Kidney epithelial cell (primary cell): ENCODE measurements at places on chromosomes 16 and 17. TPM values are rescaled to one million over a fixed set of nuclear protein-coding genes. Genes with fewer than 3 reads are reported as not detected.

The MSI2 gene
- 30.5 and 33.8 TPM in 2 replicates for total RNA-seq

The CHRNE gene
- total RNA-seq: 2.0 and 2.7 TPM in 2 replicates

The TMEM204 gene
- total RNA-seq: 1.2 and 4.0 TPM in 2 replicates

The SYCE1L gene
- 3.4 and 7.5 TPM in 2 replicates for total RNA-seq

The KRT33B gene
- 0.17 TPM in 1 of 2 replicates, not detected in the other for total RNA-seq

The ALOX15 gene
- not detected in 2 replicates for total RNA-seq

The SAMD14 gene
- total RNA-seq: 13.3 and 14.7 TPM in 2 replicates

The CCL4L2 gene
- total RNA-seq: not detected in 2 replicates

The SCPEP1 gene
- 23.7 and 24.8 TPM in 2 replicates for total RNA-seq

DNA sequence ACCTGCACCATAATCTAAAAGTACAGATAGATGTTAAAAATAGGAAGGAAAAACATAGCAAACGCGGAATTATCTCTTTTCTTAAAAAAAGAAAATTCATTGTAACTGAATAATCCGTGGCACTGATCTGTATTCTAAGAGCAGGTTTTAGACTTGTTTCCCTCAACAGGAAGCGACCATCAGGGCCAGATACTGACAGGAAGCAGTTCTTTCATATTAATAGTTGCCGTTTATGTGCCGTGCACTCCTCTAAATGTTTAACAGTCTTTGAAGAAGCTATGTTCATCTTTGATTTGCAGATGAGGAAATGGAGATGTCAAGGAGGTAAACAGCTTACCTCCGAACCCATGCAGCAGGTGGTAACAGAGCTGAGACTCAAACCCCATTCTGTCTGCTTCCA is 23.6 kb downstream of the DYNLRB2 start:
- DNase-seq: no peak

DNA sequence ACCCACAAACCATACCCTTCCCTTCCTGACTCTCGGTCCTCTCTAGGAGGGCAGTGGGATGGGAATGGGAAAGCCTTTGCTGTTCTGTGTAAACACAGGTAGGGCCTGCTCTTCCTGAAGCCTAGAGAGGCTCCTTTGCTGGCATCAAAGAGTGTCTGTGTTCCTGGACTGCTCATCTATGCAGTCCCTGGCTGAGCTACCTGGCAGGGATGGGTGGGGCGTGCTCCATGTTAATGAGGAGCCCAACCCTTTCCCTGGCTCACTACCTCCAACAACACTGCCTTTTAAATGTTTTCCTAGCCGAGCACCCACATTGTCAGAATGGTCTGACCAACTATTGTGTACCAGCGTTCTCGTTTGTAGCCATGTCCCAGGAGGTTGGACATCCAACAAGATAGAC is 26.6 kb upstream of the NAGLU start:
- no peak for DNase-seq

DNA sequence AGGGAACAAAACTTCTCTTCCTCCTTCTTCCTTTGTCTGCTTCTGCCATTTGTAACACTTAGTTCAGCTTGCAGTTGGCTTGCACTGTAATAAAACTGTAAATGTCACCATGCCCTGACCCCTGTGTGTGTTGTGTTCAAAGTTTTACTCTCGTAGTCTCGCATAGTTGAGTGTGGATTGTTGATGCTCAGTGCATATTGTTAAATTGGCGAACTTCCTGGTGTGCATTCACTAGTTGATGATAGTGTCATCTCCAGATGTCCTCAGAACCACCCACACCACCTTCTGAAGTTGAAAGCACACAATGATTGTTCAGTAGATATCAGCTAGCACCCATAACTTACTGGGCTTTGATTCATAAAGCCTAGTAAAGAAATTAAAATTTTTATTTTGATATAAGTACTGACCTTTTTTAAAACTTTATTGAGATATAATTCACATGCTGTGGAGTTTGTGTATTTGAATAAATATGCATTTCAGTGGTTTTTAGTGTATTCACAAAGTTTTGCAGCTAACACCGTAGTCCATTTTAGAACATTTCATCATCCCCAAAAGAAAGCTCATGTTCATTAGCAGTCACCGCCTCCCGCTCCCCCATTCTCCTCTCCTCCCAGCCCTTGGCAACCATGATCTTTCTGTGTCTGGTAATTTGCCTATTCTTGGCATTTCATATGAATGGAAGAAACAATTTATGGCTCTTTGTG is 25.0 kb downstream of the USP10 start:
- no peak for DNase-seq

DNA sequence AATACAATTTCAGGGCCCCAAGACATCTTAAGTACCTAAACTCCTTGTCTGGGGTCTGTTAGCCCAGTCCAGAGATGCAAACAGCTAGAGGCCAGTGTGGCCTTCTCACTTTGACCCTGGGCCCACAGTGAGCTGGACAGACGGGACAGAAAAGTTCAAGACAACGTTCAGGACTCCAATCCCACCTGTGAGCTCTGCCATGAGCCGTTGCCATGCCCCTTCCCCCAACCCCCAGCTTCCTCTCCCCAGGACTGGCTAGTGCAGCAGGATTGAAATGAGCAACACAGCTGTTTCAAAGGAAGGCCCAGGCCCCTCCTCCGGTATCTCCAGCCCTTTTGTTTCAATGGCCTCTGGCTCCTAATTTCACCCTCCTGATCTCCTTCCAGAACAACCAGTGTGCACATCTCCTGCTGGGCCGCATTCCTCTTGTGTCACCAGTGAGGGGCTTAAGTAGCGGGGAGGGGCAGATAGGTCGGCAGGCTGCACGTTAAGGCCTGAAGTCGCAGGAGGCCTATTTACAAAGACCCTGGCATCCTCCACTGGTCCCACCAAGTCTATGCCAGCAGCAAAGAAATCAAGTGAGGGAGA is 11.3 kb downstream of the AXIN2 start:
- DNase-seq: no peak

GRCh38 chr16:83966153-83966696 is 1.8 kb upstream of the NECAB2 start:
- no peak for DNase-seq

DNA sequence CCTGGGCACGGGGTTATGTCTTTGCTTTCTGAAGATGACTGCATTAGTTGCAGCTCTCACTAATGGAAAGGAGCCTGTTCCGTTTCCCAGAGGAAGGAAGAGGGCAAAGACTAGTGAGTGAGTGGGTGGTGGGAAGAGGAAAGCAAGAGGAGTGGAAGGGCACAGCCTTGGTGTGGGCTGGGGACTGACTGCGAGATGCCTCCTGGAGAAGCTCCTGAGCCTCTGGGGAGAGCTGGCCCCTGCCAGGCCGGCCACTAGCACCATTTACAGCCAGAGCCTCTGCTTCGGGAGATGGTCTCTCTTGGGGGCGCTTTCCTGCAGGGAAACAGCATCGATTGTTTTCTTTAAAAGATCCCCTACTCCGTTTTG is 825 bp upstream of the RHBDL3 start:
- no peak for DNase-seq

- no peak for DNase-seq
These were observed 84.7 kb downstream of the LMF1 start for GRCh38 chr16:886084-886543.

DNA sequence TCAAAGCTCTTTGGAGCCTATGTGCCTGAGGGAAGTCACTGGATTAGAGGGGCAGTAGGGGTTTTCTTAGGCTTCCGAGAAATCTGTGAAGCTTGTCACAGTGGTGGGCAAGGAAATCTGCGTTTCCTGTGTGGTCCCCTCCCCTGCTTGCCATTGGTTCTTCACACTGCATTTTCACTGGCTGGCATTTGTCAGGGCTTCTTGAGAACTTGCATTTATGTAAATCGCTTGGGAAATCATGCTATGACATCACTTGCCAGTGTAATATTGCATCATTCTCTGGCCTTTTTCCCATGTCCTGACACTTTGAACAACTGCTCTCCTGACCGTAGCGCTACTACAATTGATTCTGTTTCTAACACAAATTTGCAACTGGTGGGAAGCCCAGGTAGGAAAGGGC is 1.8 kb downstream of the CACNG3 start:
- no peak for DNase-seq

DNA sequence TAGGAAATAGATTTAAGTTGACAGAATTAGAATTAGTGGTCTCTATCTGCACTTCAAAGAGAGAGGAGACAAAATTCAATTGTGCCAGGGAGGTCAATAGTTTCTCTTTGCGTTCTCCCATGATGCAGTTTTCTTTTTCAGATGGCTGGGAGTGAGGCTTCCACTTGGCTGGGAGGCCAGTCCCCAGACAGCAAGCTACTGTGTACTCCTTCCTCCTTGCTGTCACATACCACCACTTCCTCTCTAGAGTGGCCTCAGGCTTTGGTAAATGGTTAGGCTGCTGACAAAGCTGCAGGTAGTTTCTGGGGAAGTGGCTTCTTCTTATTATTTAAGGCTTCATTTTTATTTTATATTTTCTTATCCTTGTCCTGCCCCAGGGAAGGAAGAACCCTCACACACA is 106.2 kb upstream of the HS3ST4 start:
- no peak for DNase-seq

DNA sequence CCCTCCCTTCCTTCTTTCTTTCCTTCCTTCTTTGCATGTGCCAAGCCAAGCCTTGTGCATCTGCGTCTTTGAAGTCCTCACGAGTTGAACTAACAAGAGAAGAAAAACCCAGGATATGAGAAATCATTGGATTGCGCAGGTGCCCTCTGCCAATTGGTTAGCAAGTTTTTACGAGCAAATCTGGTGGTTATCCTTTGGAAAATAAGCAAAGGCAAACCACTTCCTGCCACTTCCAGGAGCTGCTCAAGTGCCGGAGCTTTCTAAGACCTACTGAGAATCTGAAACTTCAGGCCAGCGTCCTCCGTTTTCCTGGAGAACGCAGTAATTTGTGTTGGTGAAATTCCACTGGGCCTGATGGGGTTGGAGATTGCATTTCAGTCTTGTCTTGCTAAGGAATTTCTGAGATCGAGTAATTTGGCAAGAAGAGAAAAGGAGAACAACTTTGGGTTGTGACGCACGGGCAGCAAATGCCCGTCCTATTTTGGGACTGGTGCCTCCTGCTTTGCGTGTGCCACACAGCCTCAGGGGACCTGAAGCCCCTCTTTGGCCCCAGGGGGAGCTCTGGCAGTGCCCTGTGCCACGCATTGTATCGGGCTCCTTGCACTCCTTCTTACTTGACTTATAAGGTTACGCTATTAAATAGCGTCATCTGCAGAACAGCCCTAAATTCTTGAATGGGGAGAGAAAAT is 56.4 kb downstream of the CMIP start:
- no peak for DNase-seq

DNA sequence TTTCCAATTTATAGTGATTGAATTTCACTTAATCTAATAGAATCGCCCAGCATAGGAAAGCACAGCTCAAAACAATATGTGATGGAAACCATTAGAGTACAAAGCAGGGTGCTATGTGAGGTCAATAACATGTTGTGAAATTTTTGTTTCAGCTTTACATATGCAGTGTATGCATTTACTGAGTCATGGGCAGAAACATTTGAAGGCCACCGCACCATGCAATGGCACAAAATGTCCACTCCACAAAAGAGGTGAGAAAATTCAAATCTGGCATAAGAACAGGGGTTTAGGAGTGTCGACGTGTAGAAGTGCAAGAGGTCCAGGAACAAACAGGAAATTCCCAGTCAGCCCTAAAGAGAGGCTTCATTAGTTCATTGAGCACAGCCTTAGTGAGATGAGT is 131.2 kb downstream of the ANKFN1 start:
- no peak for DNase-seq

GRCh38 chr16:51569203-51569931 is 418.3 kb upstream of the SALL1 start:
- no peak for DNase-seq

GRCh38 chr17:67571478-67571877 is 146.3 kb upstream of the NOL11 start:
- DNase-seq: no peak

GRCh38 chr16:11303405-11304138 is 22.4 kb upstream of the PRM1 start:
- no peak for DNase-seq

GRCh38 chr16:73172241-73172972 is 124.5 kb upstream of the ZFHX3 start:
- DNase-seq: no peak

- DNase-seq: no peak
These were observed 73.8 kb downstream of the CMIP start for GRCh38 chr16:81518439-81518757.

GRCh38 chr16:48659940-48660339 is 50.0 kb upstream of the N4BP1 start:
- no peak for DNase-seq
